GM23338 (cell line): ENCODE measurements at places on chromosomes 11 and 22.
A peak's percentile ranks its signal among the peaks of the same experiment; 100 is the strongest.

- no peaks in the 10 kb centered on the region for H3K27me3 ChIP-seq
- no peak overlapping the region for H3K4me3 ChIP-seq
Measured at GRCh38 chr11:78647986-78648875, 73.6 kb upstream of the NARS2 start.

- H3K27me3 ChIP-seq = no peaks in the 10 kb centered on the region
- no peak overlapping the region for H3K4me3 ChIP-seq
- H3K4me1 ChIP-seq = 0 out of 2 replicates have a peak, but pooled peaks cover 3% of the 10 kb centered on the region
- H3K27ac ChIP-seq = no peak overlapping the region
- no peak for DNase-seq
- H3K36me3 ChIP-seq = no peaks in the 10 kb centered on the region
Measured at GRCh38 chr11:42462558-42463310, 849.1 kb upstream of the API5 start.

GRCh38 chr11:66221012-66221411, 47.4 kb upstream of the RAB1B start:
- H3K4me3 ChIP-seq = no peak overlapping the region
- no peak overlapping the region for H3K27ac ChIP-seq
- no peaks in the 10 kb centered on the region for H3K36me3 ChIP-seq
- H3K4me1 ChIP-seq = peaks cover 5% of the 10 kb centered on the region; the same call in 1 of the 2 replicates
- H3K27me3 ChIP-seq = no peaks in the 10 kb centered on the region

DNA sequence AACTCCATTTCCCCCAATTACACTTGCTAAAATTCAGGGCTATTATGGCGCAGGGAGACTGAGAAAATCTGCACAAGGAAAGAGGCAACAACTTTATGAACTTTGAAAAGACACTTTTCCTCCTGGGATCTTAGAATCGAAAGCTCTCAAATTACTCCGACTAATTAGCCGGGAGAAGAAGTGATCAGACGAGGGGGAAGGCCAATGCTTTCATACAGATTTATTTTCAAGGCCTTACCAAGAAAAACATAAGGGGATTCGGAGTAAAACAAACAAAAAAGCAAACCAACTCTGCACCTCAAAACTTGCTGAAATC, 1.6 kb downstream of the PAX6 start:
- DNase-seq = no peak
- peaks cover 99% of the 10 kb centered on the region for H3K27me3 ChIP-seq
- H3K4me3 ChIP-seq = peak overlapping the region; percentile 71
- H3K4me1 ChIP-seq = peaks cover 72% of the 10 kb centered on the region

- H3K4me1 ChIP-seq = peaks cover 15% of the 10 kb centered on the region; the same call in 1 of the 2 replicates
- no peaks in the 10 kb centered on the region for H3K27me3 ChIP-seq
- no peaks in the 10 kb centered on the region for H3K36me3 ChIP-seq
- no peak for DNase-seq
- H3K27ac ChIP-seq = no peak overlapping the region
- no peak overlapping the region for H3K4me3 ChIP-seq
Measured at GRCh38 chr22:41369424-41369745, 12.4 kb upstream of the TEF start.

- H3K4me1 ChIP-seq = peaks cover 37% of the 10 kb centered on the region
- no peak overlapping the region for H3K4me3 ChIP-seq
Measured at GRCh38 chr22:45760682-45761081, 89.0 kb downstream of the ATXN10 start.

- no peaks in the 10 kb centered on the region for H3K27me3 ChIP-seq
- DNase-seq = no peak
- H3K27ac ChIP-seq = no peak overlapping the region
Measured at GRCh38 chr11:66909181-66909580, 49.0 kb downstream of the PC start.

GRCh38 chr11:16505481-16505880, 149.1 kb upstream of the SOX6 start:
- H3K27me3 ChIP-seq = peaks cover 35% of the 10 kb centered on the region
- no peaks in the 10 kb centered on the region for H3K36me3 ChIP-seq
- DNase-seq = peak; percentile 66

GRCh38 chr11:118927554-118928100, 1.9 kb upstream of the BCL9L start:
- no peak for DNase-seq
- H3K4me1 ChIP-seq = peaks cover 46% of the 10 kb centered on the region
- peak overlapping the region; percentile 99 for H3K4me3 ChIP-seq
- no peak overlapping the region for H3K27ac ChIP-seq
- H3K36me3 ChIP-seq = no peaks in the 10 kb centered on the region

- no peaks in the 10 kb centered on the region for H3K27me3 ChIP-seq
- no peaks in the 10 kb centered on the region for H3K36me3 ChIP-seq
- no peak overlapping the region for H3K4me3 ChIP-seq
- H3K27ac ChIP-seq = no peak overlapping the region
- no peak for DNase-seq
Measured at GRCh38 chr11:71340086-71340606, 87.8 kb upstream of the SHANK2 start.
